Regular cardiac myocyte (primary cell): ENCODE measurements at places on chromosomes 3 and 15. TPM values are rescaled to one million over a fixed set of nuclear protein-coding genes. Genes with fewer than 3 reads are reported as not detected.

The VWA5B2 gene
- total RNA-seq: not detected in 2 replicates

The A4GNT gene
- not detected in 2 replicates for total RNA-seq

The EFCAB12 gene
- total RNA-seq: under 0.01 TPM in 1 of 2 replicates, not detected in the other

The FHIT gene
- total RNA-seq: 1.7 TPM in 1 of 2 replicates, not detected in the other

The RPL4 gene
- 3,009 and 3,253 TPM in 2 replicates for total RNA-seq

The MESP2 gene
- 0.56 and 0.77 TPM in 2 replicates for total RNA-seq

The STARD9 gene
- total RNA-seq: 1.7 and 3.9 TPM in 2 replicates

The STRA6 gene
- 0.85 and 2.5 TPM in 2 replicates for total RNA-seq

The COMMD4 gene
- 36.1 and 85.7 TPM in 2 replicates for total RNA-seq

The AGBL1 gene
- total RNA-seq: not detected in 2 replicates

The SH3GL3 gene
- not detected in 2 replicates for total RNA-seq

The FBXL22 gene
- total RNA-seq: 0.58 and 2.0 TPM in 2 replicates

The ZNF660 gene
- total RNA-seq: 0.77 and 3.1 TPM in 2 replicates

The SV2B gene
- total RNA-seq: not detected in 2 replicates

The LMAN1L gene
- not detected in 2 replicates for total RNA-seq

The SAMD7 gene
- not detected in 2 replicates for total RNA-seq

The GPR160 gene
- total RNA-seq: 0.19 and 2.0 TPM in 2 replicates

The GOLGA6L24 gene
- total RNA-seq: not detected in 2 replicates

The TMCO5A gene
- total RNA-seq: not detected in 2 replicates

The PIK3R4 gene
- total RNA-seq: 30.4 and 31.1 TPM in 2 replicates

The GREM1 gene
- 84.7 and 543 TPM in 2 replicates for total RNA-seq

The SCAANT1 gene
- total RNA-seq: not detected in 2 replicates

The EXD1 gene
- under 0.01 TPM in 1 of 2 replicates, not detected in the other for total RNA-seq

The CAMK2N2 gene
- not detected in 2 replicates for total RNA-seq

The GP5 gene
- 0.19 and 1.1 TPM in 2 replicates for total RNA-seq

The SLC35G2 gene
- total RNA-seq: 9.2 and 11.3 TPM in 2 replicates

The MEGF11 gene
- total RNA-seq: not detected in 2 replicates

The PLSCR5 gene
- total RNA-seq: not detected in 2 replicates

The C15orf62 gene
- total RNA-seq: not detected in 2 replicates

The SCN10A gene
- total RNA-seq: not detected in 2 replicates

The KNG1 gene
- not detected in 2 replicates for total RNA-seq

The GBE1 gene
- total RNA-seq: 205 and 454 TPM in 2 replicates

The MANF gene
- total RNA-seq: 196 and 305 TPM in 2 replicates

The WNT7A gene
- under 0.01 TPM in 1 of 2 replicates, not detected in the other for total RNA-seq
